A673 (cell line): ENCODE measurements at places on chromosomes 5 and 9. TPM values are rescaled to one million over a fixed set of nuclear protein-coding genes. Genes with fewer than 3 reads are reported as not detected.

Gene HAVCR2
- total RNA-seq, result 0.13 and 0.19 TPM in 2 replicates

Gene KIAA0825
- total RNA-seq, result 1.2 and 1.3 TPM in 2 replicates

Gene BTNL3
- not detected in 2 replicates for total RNA-seq

Gene NTRK2
- total RNA-seq, result 0.04 and 0.06 TPM in 2 replicates

Gene PCDHB14
- 6.9 and 7.4 TPM in 2 replicates for total RNA-seq

Gene SPATA31A3
- not detected in 2 replicates for total RNA-seq

Gene PPP3R2
- total RNA-seq, result not detected in 2 replicates

Gene FBXL7
- 5.9 and 6.6 TPM in 2 replicates for total RNA-seq

- DNase-seq, result no peak
Observed at GRCh38 chr5:139665626-139666025, 17.5 kb downstream of the CXXC5 start.

DNA sequence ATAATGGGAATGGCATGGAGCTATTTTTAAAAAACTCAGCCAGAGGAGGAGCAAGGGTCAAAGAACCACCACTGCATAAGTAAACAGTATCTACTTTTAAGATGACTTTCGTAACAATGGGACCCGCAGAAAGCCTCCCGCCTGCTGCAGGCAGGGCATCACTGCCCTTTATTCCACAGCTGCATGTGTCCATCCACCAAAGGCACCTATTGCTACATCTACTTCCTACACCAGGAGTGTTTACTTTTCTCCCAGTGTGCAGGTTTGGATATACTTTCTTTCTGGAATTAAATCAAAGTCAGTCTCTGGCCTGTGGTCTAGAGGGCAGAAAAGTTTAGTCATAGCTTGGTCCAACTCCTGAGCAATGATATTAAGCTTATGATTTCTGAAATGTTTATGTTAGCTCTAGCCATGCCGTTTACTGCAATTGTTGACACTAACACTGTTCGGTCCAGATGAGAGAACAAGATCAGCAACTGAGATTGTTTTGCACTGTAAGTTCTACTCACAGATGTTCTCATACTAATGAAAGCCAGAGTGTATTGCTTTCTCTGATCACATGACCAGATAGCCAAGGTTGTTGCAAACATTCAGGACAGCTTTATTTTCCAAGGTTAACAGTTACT is 391.5 kb downstream of the FGF10 start:
- no peak for DNase-seq

DNA sequence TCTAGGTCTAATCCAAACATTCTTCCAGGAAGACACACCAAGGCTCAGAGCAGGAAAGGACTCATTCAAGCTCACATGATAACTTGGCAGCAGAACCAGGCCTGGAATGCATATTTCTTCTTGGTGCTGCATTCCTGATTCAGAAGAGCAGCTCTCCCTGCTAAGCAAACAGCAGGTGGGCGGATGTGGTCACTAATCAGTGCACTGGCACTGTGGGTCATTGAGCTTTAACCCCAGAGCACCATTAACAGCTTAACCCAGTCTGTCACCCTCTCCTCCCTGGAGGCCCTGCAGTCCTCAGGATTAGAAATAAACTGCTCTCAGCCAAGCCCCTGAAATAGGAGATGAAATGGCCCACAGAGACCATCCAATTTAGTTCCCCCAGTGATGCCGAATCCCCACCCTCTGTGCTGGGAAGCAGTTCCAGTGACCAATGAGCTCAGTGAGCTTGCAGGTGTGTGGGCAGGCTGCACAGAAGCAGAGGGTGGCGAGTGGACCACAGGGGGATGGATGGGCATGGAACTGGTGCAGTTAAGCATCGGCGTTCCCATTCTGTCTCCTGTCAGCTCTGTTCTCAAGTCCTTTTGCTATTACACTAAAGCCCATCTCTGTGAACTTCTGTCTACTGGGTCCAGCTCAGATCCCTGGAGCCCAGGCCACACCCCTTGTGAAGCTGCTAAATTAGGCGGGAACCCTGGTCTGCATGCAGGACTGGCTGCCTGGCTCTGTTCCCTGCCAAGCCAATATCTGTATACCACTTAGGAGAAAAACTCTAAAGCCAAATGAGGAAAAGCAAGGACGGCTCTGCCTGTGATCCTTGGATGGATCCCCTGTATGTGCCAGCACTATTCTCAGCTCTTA is 16.6 kb upstream of the MEGF9 start:
- DNase-seq, result no peak

DNA sequence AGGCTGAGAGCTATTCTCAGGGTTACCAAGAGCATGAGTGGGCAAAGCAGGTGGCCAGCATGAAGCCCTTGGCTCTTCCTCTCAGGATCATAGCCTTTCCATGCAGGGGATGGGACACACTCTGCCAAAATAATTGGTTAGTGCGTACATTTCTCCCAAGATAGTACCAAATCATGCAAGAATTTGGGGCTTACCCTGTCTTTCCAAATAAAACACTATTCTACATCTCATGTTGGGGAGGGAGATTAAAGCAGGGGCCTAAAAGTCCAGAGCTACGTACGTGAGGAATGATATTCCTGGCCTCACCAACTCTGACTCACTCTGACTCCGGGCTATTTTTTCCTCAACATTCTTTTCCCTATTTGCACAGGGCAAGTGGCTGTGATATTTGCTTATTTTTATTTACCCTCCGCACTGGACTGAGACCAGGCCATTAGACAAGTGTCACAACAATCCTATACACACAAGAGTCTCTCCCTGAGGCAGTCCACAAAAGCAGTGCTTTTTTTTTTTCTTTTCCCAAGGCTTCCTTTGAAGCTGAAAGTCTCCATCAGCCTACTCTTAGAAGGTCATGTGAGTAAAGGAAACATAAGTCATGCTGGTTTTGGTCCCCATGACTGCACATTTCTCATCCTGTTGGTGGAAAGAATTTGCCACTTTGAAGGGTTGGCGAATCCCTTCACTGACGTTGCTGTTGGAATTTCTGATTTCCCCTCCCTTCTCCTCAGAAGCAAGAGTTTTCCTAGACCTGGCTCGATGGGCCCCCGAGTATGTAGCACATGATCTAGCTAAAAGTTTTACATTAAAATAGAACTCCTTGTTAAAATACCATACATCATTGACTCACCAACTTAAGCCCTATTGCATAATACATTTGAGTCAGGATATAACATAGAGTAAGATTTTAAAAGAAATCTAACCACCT is 40.0 kb downstream of the TMEM252 start:
- DNase-seq, result no peak

GRCh38 chr5:113199122-113199905 is 222.7 kb downstream of the DCP2 start:
- DNase-seq, result peak; percentile 5

DNA sequence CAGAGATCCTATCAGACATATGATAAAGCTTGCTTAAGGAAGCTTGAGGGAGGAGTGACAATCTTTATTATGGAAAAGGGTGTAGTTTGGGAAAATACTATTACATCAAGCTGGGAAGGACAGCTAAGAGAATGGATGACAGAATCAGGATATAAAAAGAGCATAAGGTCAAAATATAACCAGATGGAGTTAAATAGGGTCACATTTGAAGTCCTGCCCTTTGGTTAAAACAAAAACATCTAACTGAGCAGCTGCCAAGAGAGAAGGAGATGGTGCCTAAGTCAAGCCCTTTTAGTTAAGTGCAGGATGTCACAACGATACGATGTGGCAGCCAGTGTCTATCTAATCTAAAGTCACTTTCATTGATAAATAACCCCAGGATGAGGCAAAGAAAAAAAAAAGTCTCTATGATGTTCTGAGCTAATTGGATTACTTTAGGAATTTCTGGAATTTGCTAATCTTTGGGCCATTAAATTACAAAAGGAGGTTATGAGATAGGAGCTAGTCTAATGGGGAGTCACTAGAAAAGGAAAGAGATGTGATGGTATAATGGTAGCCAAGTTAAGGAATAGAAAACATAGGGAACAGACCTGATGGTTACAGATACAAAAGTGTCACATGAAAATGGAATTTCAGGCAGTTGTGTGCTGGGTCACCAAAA is 365.2 kb downstream of the PDE4D start:
- peak; percentile 24 for DNase-seq

- no peak for DNase-seq
Observed at GRCh38 chr5:66850354-66851075, 254.3 kb downstream of the MAST4 start.

GRCh38 chr5:68418201-68418600 is 202.6 kb downstream of the PIK3R1 start:
- DNase-seq, result no peak
